ENCODE measurements at places on chromosomes 5 and 9. TPM values are rescaled to one million over a fixed set of nuclear protein-coding genes. Genes with fewer than 3 reads are reported as not detected.

The C5 gene
- 0.08 TPM for total RNA-seq

DNA sequence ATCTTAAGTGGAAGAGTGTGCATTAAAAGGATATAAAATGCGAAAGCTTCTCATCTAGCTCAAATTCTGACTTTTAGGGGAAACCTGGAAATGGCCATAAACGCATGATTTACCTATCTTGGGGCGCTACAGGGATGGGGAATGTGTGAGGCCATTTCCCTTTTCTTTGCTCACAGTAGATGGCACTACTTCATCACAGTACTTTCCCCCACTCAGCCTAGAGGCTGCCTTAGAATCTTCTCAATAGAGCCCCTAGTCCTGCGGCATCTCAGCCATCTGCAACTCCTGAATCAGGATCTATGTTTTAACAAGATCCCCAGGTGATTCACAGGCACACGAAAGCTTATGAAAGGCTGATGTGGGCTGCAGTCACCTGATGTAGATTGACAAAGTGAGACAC lies 110.8 kb downstream of the LHFPL2 start:
- DNase-seq = peak; percentile 60

GRCh38 chr5:146016764-146017484 lies 80.5 kb downstream of the SH3RF2 start:
- DNase-seq = no peak

GRCh38 chr9:92666912-92667532 lies 2.9 kb downstream of the IPPK start:
- no peak for DNase-seq

- DNase-seq = no peak
These were observed 8.5 kb downstream of the B4GALT7 start for GRCh38 chr5:177608243-177609075.

DNA sequence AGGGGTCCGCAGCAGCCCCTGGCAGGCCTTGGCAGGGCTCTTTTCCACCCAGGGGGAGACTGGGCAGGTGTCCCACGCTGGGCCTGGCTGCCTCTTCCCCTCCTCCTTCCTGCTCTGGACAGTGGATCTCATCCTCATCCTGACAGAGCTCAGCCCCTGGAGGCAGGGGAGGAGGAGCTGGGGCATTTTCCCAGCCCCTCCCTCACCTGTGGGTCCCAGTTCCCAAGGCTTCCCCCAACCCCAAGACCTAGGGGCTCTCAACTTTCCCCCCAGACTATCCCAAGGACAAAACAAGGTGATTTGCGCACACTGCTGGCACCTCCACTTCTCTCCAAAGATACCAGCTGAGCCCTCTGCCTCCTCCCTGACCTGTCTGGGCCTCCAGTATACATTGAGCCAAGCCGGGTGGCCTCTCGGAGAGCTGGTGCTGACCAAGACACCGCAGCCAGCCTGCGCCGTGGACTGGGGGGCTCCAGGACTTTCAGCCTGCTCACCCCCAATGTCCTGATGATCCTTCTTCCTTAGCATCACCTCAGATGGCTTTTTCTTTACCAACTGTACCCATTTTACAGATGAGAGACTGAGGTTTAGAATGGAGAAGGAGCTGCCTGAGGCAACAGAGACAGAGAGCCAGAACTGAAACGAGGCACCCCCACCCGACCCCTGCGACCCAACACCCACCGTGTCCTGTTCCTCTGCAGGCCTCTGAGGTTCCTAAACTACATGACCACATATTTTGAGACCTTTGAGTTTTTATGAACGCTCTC lies 126.6 kb downstream of the BARX1 start:
- DNase-seq = no peak
